ENCODE measurements at places on chromosomes 1 and 21.

DNA sequence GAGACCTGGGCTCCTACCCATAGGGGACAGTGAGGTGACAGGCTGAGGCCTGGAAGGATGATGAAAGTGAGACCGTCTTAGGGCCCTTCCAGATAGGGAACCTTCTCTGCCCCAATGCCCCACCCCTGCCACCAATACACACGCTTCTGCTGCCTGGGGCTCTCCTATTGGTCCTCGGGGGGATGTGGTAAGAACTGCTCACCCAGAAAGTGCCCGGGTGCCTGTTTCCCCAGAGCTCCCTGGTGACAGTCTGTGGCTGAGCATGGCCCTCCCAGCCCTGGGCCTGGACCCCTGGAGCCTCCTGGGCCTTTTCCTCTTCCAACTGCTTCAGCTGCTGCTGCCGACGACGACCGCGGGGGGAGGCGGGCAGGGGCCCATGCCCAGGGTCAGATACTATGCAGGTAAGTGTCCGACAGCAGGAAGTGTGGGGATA, 948 bp downstream of the SEMA4A start:
- no peak for DNase-seq

DNA sequence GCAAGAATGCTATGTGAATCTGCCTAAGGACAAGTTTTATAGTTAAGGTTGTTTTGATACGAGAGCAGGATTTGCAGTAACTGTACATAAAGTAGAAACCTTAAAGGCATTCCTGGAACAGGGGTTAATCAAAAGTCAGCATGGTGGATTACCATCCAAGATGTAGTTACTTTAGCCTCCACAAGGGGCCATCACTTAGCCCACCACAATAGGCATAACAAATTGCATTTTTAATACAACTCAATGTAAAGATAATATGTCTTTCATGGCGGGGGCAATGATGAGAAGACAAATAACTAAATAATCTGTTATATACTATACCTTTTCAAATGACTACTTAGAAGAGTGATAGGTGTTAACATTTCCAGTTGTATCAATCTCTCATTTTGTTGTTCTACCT, 611.2 kb upstream of the ADGRL4 start:
- no peak for DNase-seq

DNA sequence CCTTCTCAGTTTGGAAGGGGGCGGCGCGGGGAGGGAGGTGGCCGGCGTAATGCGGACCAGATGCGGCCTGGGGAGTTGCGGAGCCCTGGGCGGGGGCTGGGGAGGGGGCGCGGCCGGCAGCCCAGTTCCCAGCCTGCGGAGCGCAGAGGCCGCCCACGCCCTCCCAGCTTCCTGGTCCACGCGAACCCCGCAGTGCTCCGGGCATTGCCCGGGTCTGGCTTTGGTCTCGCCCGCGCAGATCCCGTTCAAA, 695 bp downstream of the DMBX1 start:
- DNase-seq, result no peak

DNA sequence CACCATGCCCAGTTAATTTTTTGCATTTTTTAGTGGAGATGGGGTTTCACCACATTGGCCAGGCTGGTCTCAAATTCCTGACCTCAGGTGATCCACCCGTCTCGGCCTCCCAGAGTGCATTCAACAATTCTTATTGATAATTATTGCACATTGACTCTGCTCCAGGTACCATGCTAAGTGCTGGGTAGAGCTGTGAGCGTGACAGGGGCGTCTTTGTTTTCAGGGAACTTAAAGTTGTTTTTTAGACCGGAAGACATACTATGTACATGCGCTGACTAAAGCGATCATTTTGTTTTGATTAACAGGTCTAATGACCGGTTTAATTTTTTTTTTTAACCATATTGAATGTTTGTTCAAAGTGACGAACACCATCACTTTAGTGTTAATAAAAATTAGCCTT, 4.0 kb downstream of the CD247 start:
- no peak for DNase-seq

DNA sequence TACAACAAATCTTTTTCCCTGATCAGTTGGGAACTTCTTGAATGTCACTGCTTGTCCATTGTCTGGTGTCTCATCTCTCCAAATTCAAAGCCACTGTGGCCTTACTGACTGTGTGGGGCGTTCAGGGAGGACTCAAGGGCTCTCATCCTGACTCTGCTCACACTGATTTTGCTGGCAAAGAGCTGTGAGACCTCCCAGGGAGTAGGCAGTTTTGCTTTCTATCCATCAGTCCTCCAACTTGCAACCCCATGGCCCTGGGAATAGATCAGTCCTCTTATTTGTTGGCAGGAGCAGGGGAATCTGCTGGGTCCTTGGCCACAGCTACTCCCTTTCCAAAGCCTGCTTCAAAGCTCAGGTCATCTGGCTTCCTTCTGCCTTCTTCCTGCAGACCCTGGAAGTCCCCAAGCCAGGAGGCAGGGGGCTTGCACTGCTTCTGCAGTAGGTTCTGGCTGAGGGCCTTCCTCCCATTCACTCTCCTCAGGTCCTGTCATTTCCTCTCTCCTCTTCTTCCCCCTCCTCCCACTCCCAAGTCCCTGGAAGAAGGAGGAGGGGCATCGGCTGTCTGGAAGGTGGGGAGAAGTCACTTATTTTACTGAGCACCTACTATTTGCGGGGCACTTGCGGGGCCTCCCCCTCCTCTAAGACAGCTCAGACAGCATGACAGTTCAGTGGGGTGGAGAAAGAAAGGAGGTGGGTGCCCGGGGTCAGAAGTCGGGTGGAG, 876 bp upstream of the NAV1 start:
- DNase-seq, result no peak

- DNase-seq, result no peak
Observed at GRCh38 chr1:154141240-154141639, 13.6 kb downstream of the NUP210L start.

GRCh38 chr21:39869141-39869818, 2.0 kb downstream of the PCP4 start:
- DNase-seq, result no peak

- DNase-seq, result no peak
Observed at GRCh38 chr1:244325056-244325758, 126.5 kb downstream of the ADSS2 start.

- no peak for DNase-seq
Observed at GRCh38 chr1:222441066-222441465, 106.8 kb downstream of the HHIPL2 start.

GRCh38 chr21:16004086-16004485, 274.3 kb downstream of the USP25 start:
- DNase-seq, result no peak

- DNase-seq, result no peak
Observed at GRCh38 chr21:25772686-25773085, 37.9 kb downstream of the GABPA start.

- no peak for DNase-seq
Observed at GRCh38 chr1:39086386-39086785, 60.2 kb downstream of the NDUFS5 start.

DNA sequence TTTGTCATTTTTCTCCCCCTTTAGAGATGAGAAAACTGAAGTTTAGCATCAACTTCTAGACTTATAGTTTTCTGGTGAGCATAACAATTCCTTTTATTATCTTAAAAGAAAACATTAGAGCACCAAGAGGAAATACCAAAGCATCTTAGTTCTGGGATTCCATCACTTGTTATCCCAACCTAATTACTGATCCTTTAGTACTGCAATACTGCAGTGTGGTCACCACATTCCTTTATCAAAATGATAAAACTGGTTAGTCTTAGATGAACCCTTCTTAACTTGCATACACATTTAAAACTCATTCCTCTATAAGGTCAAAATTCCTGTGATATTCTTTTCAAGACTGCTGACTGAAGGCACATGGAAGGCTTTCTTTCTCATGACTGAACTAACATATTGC, 23.1 kb downstream of the SOD1 start:
- no peak for DNase-seq

DNA sequence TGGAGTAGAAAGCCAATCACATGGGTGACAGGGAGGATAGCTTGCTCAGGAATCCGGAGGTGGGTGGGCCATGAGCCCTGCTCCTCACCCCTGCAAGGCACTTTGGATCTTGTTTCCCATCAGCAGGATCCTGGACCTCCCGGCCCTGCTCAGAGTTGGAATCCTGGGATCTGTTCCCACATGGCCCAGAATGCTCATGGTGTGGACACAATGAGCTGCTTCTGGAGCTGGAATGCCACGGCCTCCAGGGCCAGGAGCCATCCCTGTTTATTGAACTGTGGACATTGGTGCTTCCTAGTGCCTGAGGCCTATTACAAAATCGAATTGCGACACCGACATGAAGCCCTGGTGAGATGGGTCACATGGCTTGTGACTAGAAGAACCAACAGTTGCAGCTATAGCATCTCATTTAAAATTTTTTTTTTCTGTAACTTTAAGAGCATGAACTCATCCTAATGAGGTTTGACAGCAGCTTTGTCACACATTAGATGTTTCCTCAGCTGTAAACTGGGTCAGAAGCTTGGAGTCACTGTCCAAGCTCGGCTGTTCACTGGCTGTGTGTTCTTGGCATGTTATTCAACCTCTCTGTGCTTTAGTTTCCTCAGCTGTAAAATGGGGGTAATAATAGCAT, 40.4 kb upstream of the GOLT1A start:
- DNase-seq, result no peak

DNA sequence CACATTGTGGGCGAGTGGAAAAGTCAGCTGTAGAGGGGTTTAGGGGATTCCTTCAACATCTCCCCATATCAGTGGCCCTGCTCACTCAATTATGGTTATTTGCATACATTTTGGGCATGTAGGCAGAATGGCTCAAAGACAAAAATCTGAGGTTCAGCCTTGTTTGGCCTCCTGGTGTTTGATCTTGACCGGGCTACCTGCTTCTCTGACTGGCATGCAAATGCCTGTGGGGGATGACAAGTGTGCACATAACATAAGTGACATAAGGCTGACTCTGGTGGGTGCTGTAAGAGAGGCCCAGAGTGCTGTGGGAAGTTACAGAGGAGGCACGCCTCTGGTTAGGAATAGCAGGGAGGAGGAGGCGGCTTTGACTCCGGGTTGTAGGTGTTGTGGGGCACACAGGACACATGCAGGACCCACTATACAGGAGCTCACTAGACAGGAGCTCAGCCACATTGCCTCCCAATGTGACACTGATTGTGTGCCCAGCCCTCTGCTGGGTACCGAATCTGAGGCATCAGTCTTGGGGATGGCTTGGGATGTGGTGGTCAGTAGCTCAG, 29.4 kb upstream of the IL19 start:
- DNase-seq, result no peak

DNA sequence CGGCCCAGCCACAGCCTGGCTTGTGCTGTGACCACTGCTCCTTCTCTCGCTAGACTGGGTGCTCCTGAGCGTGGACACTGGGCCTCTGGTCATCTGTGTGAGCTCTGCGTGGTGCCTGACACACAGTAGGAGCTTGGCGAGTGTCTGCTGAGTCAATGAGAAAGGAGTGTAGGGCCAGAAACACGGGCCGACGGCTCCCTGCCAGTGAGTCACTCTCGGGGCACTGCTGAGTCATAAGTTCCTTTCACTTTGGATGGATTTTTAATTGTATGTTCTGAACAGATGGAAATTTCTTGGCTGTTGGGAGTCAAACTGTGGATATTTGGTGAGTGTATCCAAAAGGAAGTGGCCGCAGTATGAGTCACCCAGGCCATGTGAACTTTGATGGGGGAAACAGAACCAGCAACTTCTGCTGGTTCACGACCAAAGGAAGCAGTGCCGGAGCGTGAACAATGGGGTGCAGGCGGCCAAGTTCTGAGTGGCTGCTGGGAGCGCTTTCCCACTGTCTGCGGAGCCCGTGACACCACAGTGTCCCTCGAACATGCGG, 41.0 kb upstream of the COL18A1 start:
- DNase-seq, result no peak

DNA sequence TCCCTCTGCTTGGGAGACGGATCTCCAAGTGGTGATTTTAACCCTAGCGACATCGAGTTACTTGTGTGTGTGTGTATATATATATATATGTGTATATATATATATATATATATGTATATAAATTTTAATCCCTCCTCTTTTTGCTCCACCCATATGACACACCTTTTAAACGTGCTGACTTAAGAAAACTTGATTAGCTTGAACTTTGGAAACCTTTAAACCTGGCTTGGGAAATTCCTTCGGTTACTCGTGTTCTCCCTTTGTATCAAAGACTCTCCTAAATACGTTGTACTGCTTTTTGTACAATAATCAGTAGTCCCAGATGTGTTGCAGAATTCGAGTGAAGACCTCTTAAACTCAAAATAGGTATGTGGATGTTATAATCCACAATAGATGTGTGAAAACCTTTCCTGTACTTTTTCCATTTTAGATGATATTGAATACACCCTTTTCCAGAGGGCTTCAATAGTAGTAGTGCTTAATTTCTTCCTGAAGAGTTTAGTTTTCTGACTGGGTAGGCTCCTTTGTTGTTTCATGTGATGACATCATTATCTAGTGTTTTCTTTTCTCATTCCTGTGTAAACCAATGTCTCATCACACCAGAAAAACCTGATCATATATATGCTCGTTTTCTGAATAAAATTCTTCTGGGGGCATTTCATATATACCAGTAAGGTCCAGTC, 1.4 kb downstream of the RNF11 start:
- no peak for DNase-seq

GRCh38 chr1:177020851-177021589, 143.5 kb downstream of the ASTN1 start:
- DNase-seq, result no peak

DNA sequence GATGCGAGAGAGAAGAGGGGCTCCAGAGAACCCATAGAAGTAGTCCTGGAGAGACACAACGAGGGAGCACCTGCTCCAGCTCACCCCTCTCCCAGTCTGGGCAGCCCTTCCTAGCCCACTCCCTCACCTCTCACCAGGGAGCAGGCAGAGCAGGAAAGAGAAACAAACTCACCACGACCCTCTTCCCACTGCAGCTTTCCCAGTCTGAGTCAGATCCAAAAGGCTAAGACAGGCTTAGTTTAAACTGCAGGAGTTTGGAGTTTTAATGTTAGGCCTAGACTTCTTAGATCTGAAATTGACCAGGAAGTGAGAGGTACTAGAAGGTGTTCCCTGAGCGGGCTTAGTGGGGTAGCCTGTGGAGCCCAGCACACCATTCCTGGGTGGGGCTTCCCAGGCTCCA, 29.6 kb downstream of the SLC1A7 start:
- no peak for DNase-seq

GRCh38 chr1:227318853-227319607, 738 bp upstream of the CDC42BPA start:
- no peak for DNase-seq
